Posterior vena cava (tissue), 2 donors: ENCODE measurements at places on chromosomes 7 and 10. TPM values are rescaled to one million over a fixed set of nuclear protein-coding genes. Genes with fewer than 3 reads are reported as not detected.

Gene CPN1
- not detected for total RNA-seq

DNA sequence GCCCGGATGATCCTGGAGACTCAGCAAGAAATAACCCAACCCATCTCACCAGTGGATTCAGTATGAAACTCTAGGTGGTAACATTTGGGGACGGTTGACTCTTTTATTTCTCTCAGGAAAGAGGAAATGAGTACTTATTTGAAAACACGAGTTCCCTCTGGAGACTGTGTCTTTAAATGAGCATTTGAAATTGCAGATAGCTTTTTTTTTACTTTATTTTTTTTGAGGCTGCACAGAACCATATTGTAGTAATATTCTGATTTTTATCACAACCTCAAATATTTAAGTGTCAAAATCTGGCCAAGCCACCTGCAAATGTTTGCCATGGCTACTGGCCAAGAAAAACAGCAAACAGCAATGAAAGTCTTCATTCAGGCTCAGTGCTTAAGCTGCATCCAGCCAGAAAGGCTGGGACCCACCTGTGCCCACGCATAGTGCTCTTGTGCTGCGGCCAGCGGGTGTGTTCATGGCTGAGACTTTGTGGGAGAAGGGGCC is 160.8 kb downstream of the CREB5 start:
- DNase-seq = no peak

Gene NPSR1
- not detected for total RNA-seq

GRCh38 chr10:130686689-130687300 is 550.6 kb downstream of the GLRX3 start:
- peak; percentile 8 for DNase-seq

GRCh38 chr10:96695975-96696634 is 24.2 kb downstream of the PIK3AP1 start:
- no peak for DNase-seq

Gene ZNHIT1
- 44.6 TPM for total RNA-seq

- no peak for DNase-seq
Observed at GRCh38 chr7:112129655-112130323, 76.4 kb downstream of the DOCK4 start.

DNA sequence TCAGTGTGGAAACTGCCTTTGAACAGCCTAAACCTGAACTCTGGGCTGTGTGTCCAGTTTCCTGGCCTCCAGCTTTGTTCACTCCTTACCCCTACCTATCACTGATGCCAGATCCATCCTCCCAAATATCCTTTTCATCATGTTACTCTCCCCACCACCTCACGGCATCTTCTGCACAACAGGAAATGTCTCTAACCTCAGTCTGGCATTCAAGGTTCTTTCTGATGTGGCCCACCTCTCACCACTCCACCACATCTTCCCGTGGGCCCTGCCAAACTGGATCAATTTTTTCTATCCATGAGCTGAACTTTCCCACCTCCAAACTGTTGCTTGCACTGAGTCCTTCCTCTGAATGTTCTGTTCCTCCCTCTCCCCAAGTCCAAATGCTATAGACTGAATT is 35.8 kb upstream of the MAP3K8 start:
- no peak for DNase-seq

Gene COL28A1
- total RNA-seq = 1.0 TPM

GRCh38 chr10:123147635-123148413 is at the start of gene HMX2:
Gene HMX2 (plus strand): TSS chr10:123148136. CDS start chr10:123148379, 243 bp downstream.
- no peak for DNase-seq

- no peak for DNase-seq
Observed at GRCh38 chr7:28020302-28020940, 160.2 kb downstream of the JAZF1 start.

Gene COL13A1
- 0.48 TPM for total RNA-seq

GRCh38 chr10:74231375-74231774 is 80.4 kb downstream of the ADK start:
- DNase-seq = no peak

DNA sequence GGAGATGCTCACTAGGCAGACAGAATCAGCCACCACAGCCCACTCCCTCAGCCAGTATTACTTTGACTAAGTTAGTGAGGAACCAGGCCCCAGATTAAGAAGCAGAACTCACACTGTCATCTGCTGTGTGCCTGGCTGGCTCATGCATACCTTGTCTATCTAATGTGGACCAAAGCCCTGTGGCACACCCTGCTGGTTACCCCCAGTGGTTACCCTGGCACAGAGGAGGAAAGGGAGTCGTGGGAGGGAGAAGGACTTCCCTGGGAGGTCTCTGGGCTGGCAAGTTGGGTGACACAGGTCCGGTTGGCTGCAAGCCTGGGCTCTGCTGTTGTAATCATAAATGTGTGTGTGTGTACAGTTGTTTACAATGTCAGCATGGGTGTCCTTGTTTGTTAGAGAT is 7.5 kb upstream of the SH2D4B start:
- DNase-seq = no peak

- peak; percentile 77 for DNase-seq
Observed at GRCh38 chr10:131532291-131532690, 220.8 kb upstream of the TCERG1L start.

- no peak for DNase-seq
Observed at GRCh38 chr7:44607141-44608068, 978 bp downstream of the OGDH start.

DNA sequence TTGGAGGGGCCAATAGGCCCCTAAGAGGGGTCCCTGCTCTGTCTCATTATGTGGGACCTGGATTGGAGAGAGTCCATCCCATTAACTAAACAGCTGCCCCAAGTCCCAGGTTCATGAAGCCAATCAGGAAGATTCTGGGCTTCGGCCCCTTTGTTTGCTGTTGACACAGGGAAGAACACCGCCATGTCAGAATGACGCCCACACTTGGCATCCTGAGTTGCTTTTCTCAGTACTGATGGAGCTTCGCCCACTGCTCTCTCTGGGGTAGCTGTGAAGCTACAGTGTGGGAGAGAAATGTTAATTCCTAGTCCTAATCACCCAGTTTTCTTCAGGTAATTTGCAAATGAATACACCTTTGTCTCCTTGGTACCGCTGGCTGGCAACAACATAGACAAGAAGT is 264.7 kb downstream of the GLRX3 start:
- DNase-seq = no peak

DNA sequence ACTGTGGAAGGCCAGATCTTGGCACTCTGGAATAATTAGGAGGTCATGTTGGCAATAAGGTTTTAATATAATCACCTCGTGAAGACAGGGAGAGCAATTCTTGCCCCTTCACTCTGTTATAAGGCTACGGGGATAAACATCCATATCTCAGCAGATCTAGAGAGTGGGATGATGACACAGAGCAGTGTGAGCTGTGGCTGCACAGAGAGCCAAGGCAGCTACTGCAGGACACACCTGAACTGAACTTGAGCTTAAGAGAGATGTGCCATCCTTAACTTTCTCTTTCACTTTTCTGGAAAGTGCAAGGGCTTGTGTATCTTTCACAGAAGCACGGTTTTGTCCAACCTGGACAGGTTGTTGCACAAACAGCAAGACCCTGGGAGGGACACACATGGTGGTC is 174.7 kb downstream of the GATA3 start:
- DNase-seq = no peak

GRCh38 chr7:132519936-132520335 is 56.3 kb downstream of the PLXNA4 start:
- DNase-seq = no peak

Gene CASD1
- total RNA-seq = 20.0 TPM

GRCh38 chr7:131843898-131844331 is 287.5 kb upstream of the PODXL start:
- DNase-seq = no peak

DNA sequence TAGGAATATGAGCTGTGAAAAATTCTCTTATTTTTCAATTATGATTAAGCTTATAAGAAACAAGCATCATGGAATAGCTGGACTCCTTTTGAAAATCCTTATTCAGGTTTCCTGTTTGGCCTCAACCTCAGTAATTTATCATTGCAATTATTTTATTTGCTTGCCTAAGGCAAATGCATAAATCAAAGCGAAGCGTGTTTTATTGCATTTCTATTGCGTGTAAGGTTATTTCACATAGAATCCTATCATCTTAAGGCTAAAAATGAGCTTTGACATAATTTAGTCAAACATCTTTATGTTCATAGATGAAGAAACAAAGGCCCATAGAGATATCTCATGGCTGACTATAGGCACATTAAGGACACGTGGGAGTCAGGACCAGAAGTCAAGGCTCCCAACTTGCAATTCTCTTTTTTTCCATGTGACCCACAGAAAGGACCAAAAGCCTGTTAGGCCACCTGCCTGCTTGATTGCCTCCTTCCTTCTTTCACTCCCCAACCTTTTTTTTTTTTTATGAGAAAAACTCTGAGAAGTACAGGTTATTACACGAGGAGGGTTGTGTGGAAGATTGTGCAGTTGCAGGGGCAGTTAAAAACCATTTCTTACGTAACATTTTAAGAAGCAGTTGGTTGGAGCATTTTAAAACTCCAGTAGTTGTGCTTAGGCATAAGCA is 261.0 kb downstream of the HDAC9 start:
- no peak for DNase-seq

Gene UNC5B
- 8.4 TPM for total RNA-seq

Gene PIK3CG
- 4.7 TPM for total RNA-seq

GRCh38 chr10:77959384-77959783 is 32.8 kb upstream of the DLG5 start:
- no peak for DNase-seq

Gene NKX2-3
- total RNA-seq = not detected

Gene HTR5A
- not detected for total RNA-seq

DNA sequence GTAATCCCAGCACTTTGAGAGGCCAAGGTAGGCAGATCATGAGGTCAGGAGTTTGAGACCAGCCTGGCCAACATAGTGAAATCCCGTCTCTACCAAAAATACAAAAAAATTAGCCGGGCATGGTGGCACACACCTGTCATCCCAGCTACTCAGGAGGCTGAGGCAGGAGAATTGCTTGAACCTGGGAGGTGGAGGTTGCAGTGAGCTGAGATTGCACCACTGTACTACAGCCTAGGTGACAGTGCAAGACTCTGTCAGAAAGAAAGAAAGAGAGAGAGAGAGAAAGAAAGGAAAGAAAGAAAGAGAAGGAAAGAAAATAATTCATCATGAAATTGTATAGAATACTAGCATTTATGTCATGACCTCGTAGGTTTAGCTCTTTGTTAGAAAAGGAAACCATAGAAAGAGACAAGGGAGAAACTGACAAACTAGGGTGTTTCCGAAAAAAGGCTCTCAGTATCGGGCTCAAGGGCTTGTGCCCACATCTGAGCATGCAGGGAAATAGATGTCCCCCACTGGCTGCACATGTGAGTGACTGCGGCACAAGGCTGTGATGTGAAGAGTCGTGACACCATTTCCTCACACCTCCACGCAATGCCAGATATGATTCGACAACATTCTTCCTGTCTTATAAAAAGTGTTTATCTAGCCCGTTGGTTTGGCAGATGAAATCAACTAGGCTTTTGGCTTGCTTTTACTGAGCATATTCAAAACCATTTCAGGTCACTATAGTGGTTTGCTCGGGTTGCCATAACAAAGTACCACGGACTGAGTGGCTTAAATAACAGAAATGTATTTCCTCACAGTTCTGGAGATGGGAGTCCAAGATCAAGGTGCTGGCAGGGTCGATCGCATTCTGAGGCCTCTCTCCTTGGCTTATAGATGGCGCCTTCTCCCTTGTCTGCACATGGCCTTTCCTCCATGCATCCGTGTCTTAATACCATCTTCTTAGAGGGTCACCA is 2.0 kb downstream of the SRGN start:
- no peak for DNase-seq

- no peak for DNase-seq
Observed at GRCh38 chr10:11962176-11962575, 80.4 kb downstream of the UPF2 start.

- no peak for DNase-seq
Observed at GRCh38 chr10:80579849-80580637, 42.3 kb downstream of the SH2D4B start.

DNA sequence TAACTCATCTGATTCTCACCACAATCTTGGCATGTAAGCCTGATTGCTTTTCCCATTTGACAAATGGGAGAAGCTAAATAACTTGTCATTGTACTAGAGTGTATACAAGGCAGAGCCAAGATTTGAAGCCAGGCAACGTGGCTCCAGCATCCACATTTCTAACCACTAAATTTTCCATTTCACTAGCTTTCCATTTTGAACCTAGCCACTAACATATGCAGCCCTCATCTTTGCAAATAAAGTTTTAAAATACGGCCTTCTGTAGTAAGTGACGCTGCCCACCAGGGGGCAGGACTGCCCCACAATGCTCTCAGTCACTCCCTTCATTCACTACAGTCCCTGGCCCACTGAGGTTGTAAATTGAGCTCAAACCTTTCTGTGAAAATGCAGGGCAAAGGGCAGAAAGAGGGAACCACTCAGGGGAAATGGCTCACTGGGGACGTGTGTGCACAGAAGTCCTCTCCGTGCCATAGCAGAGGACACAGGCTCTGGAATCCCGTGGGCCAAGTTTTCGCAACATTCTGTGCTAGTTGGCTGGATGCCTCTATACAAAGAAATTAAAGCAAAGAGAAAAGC is 315.7 kb downstream of the TNS3 start:
- peak; percentile 78 for DNase-seq

Gene AFAP1L2
- 4.5 TPM for total RNA-seq

Gene PALS2
- 37.4 TPM for total RNA-seq

Gene PFKFB3
- total RNA-seq = 43.1 TPM

DNA sequence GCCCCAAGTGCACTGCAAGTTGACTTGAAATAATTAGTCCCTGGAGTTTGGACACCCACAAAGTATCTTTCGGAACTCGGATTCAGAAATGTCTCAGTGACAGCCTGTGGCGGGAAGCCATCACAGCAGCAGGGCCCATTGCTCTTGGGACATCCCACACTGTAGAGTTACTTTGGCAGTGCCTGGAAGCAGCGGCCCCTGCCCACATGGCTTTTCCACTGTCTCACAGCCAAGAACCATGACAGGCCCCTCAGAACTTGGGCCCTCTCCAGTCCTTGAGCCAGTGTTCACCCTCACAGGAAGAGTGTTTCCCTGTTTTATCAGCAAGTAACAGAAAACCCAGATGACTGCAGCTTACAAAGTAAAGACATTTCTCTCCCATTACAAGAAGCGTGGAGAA is 477.0 kb upstream of the GALNT17 start:
- no peak for DNase-seq

Gene ASZ1
- not detected for total RNA-seq

Gene SLC29A4
- total RNA-seq = 1.4 TPM

Gene SORCS1
- 0.37 TPM for total RNA-seq

DNA sequence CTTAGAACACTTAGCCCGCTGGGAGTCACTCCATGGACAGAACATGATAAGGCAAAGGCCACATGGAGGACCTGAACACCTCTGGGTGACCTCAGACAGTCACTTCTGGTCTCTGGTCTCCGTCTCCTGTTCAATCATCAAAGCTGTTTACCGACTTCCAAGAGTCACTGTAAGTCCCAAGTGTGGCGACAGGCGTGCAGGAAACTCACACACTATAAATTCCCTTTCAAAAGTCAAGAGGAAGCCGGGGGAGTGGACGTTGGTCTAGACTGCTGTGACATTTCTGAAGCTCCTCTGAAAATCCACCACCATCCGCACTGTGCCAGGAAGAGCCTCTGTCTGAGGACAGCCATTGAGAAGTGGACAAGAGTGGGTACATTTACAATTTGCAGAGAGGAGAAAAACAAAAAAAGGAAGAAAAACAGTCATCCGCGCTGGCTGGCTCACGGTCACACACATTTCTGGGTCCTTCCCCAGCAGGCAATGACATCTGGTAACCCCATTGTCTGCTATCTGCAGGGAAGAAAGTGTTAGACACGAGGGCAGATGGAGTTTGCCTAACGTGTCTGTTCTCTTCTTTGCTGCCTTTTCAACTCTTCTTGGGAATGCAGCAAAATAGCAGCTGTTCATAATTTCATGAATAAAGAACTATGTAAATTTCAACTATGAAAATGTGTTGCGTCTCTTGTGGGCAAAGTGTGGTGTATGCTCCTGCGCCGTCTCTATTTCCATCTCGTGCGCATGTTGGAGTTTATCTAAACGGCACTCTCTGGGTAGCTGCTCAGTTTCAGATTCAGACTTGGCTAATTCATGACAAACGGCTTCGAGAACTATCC is 32.9 kb upstream of the CUX1 start:
- DNase-seq = no peak
